ENCODE measurements at places on chromosomes 2 and 18.

DNA sequence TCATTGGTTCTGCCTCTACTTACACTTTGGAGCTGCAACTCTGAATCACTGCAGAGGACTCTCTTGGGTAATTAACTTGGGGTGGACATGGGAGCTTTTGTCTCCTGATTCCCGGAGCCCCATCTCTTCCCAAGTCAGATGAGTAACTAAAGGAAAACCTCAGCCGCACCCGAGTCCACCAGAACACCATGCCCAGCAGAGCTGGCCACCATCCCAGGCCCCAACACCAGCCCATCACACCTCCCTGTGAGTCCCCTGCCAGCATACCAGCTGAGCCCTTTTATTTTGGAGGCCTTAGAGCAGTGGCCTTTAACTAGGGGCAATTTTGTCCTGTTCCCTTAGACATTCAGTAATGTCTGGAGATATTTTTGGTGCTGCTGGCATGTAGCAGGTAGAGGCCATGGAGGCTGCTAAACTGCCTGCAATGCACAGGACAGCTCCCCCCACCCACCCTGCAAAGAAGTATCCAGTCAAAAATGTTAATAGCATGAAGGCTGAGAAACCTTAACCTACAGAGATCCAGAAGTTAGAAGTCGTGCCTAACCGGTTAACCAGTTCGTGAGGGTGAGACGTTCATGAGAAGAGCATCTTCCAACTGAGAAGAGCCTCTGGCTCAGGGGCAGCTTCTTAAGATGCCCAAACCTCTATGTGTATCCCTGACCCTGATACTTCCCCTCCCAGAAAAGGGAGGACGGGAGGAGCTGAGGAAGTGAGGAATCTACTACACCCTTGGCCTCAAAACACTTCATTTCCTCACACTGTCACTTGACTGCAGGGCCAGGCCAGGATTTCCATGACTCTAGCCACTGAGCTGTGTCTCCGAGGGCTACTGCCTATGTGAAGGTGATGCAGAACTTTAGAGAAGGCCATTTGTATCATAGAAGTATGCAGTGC, 139.9 kb upstream of the EPAS1 start:
- DNase-seq: no peak

GRCh38 chr18:24014986-24015638, 558 bp downstream of the TTC39C start:
- peak; percentile 68 for DNase-seq

- DNase-seq: no peak
Observed at GRCh38 chr2:203740871-203741281, 34.4 kb downstream of the CD28 start.

DNA sequence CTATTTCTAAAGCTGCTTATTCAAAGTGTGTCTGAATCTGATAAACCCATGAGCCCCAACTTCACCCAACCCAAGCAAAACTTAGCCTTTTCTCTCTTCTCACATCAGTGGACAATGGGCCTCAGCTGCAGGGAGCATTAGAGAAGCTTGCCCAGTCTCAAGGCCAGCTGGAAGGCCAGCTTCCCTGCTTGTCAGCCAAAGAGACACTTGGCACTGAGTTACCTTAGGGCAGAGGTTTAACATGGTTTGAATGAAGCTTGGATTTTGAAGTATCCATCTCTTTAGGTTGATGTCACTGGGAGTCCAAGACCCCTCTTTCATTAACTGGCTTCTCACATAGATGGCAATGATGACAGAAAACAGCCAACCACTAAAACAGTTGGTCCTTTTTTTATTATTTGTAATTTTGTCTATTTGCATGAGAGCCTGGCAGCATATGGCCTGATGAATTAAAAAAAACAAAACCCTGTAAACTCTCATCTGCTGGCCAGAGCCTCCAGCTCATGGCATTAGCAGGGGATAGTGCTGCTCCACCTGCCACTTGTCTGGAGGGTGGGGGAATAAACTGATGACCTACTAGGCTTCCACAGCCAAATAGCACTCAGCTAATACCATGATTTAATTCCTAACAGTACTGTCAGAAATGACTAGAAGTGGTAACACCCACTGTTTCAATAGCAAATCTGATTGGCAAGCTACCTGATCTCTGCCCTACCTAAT, 137.0 kb downstream of the UBE2E3 start:
- no peak for DNase-seq

- DNase-seq: no peak
Observed at GRCh38 chr18:66993492-66993891, 389.6 kb upstream of the CDH19 start.
